Activated T-helper 9 cell treated with anti-CD3 and anti-CD28 coated beads, Interleukin-2, amount 50 U/mL, for 16 hours (primary cell): ENCODE measurements at places on chromosomes 2 and 18.
A peak's percentile ranks its signal among the peaks of the same experiment; 100 is the strongest.

- DNase-seq = peak; percentile 68
Measured at GRCh38 chr2:233053928-233054784, 6.0 kb upstream of the INPP5D start.

GRCh38 chr2:182933629-182934028, 67.2 kb upstream of the FRZB start:
- no peak for DNase-seq

DNA sequence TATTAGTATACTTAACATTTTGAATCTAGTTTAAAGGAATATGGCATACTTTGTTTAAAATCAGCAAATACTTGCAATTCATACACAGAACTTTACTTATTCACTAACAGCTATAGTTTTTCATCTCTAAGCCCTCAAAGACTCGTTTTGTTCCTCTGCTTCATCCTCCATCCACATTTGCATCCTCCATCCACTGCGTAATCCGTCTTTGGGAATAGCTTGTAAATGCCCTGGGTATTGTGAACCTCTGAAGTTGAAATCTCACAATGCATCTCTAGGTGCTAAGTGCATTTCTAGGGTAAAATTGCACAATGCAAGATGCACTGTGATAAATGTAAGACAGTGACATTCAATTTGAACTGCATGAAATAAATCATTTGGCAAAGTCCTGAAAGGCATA, 115.8 kb upstream of the CDCA7 start:
- no peak for DNase-seq

DNA sequence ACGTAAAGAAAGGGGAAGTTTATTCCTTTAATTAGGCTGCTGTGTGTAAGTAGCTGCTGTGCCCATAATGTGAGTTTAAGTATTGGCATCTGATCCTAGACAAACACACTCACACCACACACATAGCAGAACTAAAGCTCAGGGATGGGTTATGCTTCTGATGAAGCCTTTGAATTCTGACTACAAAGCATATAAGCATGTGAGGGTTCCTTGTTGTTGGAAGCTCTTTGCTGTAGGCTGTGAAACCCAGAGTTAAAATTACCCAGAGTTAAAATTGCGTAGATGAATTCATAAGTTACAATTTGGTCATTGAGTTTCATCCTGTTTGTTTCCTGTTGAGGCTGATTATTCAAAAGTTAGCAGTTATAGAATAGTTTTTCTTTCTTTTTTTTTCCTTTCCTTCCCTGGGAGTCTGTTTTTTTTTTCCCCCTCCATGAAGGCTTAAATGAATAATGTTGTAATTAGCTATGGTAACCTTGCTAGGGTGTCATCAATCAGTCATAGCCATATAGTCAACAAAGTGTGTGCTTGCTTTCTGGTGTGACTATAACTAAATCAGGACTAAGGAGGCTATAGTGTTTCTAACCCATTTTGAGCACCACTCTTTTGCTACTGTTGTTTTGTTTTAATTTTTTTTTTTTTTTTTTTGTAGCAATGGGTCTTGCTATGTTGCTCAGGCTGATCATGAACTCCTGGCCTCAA, 426.1 kb downstream of the PARD3B start:
- no peak for DNase-seq

DNA sequence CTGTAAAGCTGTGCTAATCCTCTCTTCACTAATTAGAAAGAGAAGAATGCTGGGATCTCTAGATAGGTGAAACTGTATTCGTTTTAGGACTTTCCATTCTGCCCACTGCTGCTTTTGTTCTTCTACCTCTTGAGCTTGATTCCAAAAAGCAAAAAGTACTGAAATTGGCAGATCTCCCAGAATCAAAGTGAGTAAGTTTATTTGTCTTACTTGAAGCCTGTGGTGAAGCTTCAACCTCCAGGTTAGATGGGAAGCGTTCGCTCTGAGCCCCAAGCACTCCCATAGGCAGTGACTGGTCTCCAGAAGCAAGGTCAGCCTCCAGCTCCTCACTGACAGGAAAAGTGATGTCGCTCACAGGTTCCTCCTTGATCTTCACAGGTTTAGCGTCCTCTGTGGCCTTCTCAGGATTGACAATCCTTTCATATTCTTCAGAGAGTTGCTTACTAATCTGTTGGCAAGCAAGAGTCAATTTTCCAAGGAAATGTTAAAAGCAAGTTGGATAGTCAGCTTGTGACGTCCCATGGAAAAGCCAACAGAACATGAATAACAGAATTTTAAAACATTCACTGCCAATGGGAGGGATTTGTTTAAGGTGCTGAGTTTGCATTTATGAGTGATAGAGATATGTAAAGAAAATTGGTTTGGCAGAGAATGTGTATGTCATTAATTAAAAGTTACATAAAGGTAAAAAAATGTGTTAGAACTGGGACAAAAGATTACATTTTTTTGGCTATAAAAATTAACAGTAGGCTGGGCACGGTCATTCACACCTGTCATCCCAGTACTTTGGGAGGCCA, 8.1 kb downstream of the SUPT7L start:
- DNase-seq = no peak

DNA sequence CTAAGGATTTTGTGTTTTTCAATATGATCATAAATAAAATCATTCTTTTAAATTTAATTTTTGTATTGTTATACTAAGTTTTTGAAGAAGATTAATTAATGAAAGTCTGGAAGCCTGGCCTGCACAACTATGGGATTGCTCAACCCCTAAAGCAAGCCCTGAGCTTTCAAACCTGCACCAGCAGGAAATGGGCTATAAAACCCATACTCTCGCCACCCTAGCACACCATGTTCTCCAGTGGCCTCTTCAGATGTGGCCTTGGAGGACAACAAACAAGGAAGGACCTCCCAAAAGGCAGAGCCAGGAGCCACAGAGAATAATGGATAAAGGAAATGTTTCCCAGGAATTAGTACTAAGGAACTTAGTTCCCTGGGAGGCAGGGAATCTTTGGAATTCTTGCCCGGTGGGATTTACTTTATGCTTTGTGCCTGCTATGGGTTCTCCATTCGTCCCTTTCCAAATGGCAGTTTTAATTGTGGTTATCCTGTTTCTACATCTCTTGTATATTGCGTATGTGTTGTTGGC, 212.5 kb downstream of the ZFP36L2 start:
- no peak for DNase-seq

DNA sequence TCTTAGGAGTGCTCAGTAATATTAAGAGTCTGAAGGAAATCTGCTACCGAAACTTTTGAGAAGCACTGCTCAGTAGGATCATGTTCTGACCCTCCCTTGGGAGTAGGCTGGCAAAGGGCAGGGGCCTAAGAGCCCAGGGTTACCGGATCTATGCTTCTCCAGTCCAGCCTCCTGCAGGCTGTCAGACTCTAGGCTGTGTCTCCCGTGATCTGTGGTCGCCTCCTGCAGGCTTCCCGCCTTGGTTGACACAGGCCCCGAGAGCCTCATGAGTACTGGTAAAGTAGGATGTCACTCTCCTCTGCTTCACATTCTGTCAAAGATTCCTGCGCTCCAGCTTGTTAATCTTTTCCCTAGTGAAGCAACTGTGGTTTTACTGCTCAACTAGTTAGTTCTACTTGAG, 647.8 kb upstream of the RAB6C start:
- DNase-seq = no peak

GRCh38 chr2:112006076-112006410, 49.0 kb upstream of the TMEM87B start:
- no peak for DNase-seq

DNA sequence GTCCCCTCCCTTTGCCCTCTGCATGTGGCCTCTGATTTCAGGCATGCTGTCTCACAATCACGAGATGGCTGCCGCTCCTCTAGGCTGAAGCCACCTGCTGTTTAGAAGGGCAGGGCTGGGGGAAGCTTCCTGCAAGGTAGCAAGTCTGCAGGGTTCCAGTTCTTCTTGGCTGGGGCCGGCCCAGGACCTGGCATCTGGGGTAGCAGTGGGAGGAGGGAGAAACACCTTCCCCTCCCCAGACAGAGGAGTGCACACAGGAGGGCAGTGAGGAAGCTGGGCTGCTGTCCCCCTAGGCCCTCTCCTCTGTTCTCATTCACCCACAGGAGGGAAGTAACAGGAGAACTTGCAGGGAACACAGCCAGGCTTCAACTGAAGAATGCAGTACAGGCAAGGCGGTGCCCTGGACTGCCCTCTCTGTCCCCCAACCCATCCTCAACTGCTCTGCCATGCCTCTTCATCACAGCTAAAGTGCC, 345.9 kb upstream of the HS6ST1 start:
- no peak for DNase-seq

- DNase-seq = no peak
Measured at GRCh38 chr2:173457366-173457765, 102.7 kb downstream of the CDCA7 start.

DNA sequence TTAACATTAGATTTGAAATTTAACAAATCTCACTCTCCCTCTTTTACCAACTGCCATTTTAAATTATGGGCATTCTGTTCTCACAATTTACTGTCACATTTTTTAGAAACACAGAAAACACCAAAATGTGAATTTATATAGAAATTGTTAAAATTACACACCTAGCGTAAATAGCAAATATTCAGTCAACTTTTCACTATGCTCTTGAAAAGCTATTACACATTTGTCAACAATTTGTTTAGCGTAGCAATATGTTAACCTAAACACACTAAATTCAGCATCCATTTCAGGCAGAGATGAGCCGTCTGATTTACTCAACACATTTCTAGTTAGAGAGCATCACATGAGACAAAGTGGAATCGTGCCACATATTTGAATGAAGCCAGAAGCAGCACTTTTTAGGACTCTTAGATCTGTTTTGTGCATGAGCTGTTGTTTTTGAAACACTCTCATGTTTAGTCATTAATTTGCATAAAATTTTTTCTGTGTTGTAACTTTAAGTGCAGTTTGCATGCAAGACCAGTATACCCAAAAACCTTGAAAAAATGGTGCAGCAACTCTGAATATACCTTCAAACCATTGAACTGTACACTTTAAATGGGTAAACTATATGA, 8.2 kb downstream of the TTC32 start:
- no peak for DNase-seq

- peak; percentile 14 for DNase-seq
Measured at GRCh38 chr18:58863539-58864145, 1.0 kb upstream of the ZNF532 start.

- DNase-seq = no peak
Measured at GRCh38 chr2:26298638-26299393, 47.1 kb upstream of the SELENOI start.

- DNase-seq = no peak
Measured at GRCh38 chr2:238921259-238921658, 73.4 kb downstream of the TWIST2 start.
